ENCODE measurements at places on chromosomes 3 and 15.

GRCh38 chr3:182914341-182914740 is 66.0 kb downstream of the DCUN1D1 start:
- DNase-seq, result no peak

DNA sequence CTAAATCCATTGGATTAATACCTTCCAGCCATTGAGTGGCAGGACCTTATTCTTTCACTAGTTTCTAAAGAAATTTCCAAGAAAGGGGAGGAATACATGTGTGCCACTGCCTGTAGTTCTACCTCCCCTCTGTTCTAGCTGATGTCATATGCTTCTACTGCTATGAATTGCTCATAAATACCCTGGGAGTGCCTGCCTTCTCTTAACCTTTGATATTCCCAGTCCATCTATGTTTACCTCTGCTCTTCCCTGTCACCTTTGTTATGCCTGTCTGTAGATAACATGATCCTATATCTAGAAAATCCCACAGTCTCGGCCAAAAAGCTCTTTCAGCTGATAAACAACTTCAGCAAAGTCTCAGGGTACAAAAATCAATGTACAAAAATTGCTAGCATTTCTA is 486.9 kb upstream of the ARRDC4 start:
- no peak for DNase-seq

GRCh38 chr3:12965999-12966846 is 107.0 kb downstream of the IQSEC1 start:
- DNase-seq, result no peak

DNA sequence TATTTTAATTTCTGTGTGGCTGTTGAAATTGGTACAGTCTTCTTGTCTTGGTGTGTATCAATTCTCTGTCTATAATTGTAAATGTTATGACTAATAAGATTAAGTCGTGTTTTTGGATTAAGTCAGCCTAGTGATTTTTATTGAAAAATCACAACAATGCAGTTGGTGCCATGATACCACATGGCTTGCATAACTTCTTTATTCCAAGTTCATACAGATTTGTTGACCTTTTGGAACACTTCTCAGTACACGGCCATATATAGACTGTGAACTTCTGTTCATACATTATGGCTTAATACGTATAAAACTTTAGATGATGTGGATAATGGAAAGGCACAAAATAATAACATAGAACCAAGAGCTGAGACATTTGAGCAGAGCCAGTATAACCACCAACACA is 121.2 kb upstream of the NAALADL2 start:
- no peak for DNase-seq

GRCh38 chr15:42131826-42132806 is 24.3 kb downstream of the PLA2G4F start:
- no peak for DNase-seq

- DNase-seq, result no peak
Measured at GRCh38 chr3:84275532-84275931, 683.3 kb upstream of the CADM2 start.

DNA sequence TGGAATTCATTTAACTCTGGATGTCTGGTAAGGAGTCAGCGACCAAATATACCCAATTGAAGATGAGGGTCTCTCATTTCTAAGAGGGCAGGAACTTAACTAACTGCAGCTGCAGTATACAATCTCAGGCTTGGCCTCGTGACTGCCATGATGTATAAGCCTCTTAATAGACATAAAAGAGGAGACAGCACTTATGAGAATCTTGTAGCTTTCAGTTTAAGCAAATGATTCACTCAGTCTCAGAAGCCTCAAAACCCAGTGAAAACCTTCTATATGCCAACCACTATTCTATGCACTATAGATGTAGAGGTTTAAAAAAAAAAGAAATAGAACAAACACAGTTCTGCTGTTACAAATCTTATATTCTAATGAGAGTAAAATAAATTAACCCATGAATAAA is 513.9 kb downstream of the TBL1XR1 start:
- no peak for DNase-seq

- no peak for DNase-seq
Measured at GRCh38 chr3:32437896-32438295, 46.2 kb downstream of the CMTM7 start.

GRCh38 chr3:123246866-123247265 is 45.1 kb downstream of the SEC22A start:
- DNase-seq, result no peak

- DNase-seq, result no peak
Measured at GRCh38 chr3:196975349-196975748, 6.7 kb upstream of the PIGZ start.

- no peak for DNase-seq
Measured at GRCh38 chr3:197508051-197508451, 47.7 kb downstream of the BDH1 start.

GRCh38 chr3:23550402-23550801 is 255.4 kb upstream of the UBE2E1 start:
- no peak for DNase-seq

- DNase-seq, result peak; percentile 56
Measured at GRCh38 chr15:85407421-85408269, 27.2 kb downstream of the AKAP13 start.

GRCh38 chr15:57640930-57641682 is 49.4 kb downstream of the MYZAP start:
- DNase-seq, result no peak

- DNase-seq, result peak; percentile 45
Measured at GRCh38 chr15:23565395-23566070, at the start of gene MKRN3. TSS of gene MKRN3 (plus strand) at chr15:23565674. CDS start at chr15:23565783, 109 bp downstream.

GRCh38 chr3:121883507-121883906 is 10.7 kb upstream of the SLC15A2 start:
- DNase-seq, result no peak

GRCh38 chr3:71710906-71711494 is 14.2 kb downstream of the EIF4E3 start:
- DNase-seq, result no peak

- no peak for DNase-seq
Measured at GRCh38 chr15:41564286-41564959, 5.4 kb downstream of the TYRO3 start.

GRCh38 chr3:33360136-33360825 is 79.9 kb downstream of the UBP1 start:
- DNase-seq, result no peak

DNA sequence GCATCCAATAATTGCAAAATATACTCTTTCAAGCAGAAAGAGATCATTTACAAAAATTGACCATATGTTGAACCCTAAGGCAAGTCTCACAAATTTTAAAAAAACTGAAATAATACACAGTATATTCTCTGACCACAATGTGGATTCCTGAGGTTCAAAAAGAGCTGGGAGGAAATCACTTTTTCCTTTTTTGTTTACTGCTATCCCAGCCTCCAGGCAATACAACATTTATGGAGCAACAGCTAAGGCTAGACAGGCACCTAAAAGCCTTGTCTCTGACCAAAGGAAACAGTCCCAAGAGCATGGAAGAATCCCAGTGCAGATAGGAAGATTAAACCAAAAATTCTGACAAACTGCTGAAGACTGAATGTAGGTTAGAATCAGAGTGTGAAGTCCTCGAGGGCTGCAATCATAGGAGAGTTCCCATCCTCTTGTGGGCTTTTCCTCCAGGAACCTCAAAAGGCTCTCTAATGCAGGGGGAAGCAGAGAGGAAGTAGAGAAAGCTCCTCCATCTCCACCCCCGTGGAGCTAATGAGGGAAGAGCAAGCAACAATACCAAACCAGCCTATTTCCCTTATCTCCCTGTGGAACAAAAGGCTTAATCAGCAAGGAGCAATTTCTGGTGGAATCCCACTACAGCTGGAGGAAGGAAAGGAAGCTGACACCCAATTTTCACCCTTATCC is 57.0 kb downstream of the TMCC1 start:
- no peak for DNase-seq

DNA sequence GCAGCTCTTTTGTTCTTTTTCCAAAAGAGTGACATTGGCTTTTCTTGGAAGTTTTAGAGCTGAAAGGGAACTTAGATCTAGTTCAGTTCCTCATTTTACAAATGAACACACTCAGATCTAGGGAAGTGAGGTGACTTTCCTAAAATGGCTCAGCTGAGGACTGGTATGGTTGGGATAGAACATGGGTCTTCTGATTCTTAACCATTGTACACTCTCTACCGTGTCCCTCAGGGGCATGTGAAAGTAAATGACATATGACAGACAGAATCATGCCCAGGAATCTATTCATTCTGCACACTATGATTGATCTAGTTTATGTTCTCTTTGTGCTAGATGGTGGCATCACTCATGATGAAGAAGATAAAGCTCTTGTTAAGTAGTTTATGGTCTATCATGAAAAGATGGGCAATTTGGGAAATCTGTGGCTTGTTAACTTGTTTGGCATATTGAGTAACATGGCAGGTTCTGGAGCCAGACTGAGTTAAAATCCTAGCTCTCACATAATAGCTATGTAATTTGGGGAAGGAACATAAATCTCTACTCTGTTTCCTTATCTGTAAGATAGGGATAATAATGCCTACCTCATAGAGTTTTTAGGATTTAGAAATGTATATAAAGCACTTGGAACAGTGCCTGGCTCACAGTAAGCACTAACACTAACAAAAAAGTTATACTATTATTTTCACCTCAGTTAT is 30.9 kb downstream of the UBE2E1 start:
- no peak for DNase-seq

DNA sequence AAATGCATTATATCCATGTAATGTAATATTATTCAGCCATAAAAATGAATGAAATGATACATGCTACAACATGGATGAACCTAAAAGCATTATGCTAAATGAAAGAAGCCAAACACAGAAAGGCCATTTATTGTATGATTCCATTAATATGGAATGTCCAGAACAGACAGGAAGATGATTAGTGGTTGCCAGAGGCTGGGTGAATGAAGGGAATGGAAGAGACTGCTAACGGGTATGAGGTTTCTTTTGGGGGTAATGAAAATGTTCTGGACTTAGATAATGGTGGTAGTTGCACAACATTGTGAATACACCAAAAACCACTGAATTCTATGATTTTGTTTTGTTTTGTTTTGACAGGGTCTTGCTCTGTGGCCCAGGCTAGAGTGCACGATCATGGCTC is 61.6 kb upstream of the MAP4 start:
- no peak for DNase-seq

DNA sequence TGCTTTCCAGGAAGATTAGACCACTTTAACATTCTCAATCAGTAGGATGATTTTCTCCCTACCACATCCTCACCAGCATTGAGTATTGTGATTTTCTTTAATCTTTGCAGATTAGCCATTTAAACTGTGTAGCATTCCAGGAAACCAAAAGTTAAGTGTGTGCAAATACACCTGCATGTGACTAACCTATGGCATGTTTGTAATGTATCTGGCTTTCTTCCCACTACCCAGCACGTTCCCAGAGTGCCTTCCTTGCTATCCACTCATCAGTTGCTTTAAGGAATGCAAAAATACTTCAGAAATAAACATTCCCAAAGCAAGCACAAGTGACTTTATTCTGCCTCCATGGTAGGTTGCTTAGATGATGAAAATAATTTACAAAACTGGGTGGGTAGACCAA is 74.2 kb downstream of the ATG7 start:
- DNase-seq, result no peak

GRCh38 chr3:196499061-196499460 is 4.5 kb downstream of the RNF168 start:
- no peak for DNase-seq

DNA sequence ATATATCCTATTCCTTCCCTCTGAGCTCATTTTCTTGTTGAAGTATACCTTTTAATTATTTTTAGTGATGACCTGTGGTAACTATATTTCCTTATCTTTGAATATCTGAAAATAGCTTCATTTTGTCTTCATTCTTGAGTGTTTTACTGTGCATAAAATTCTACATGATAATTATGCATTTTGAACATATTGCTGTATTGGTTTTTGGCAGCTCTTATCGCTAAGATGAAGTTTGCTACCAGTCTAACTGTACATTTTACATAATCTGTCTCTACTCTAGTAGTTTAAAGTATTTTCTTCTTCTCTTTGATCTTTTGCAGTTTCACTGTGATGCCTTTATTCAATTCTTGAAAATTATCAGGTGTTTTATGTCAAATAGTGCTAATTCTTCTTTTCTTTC is 189.5 kb downstream of the ISL2 start:
- no peak for DNase-seq

GRCh38 chr3:40572588-40572987 is 47.8 kb downstream of the ZNF621 start:
- DNase-seq, result no peak

GRCh38 chr3:50275996-50276761 is 2.7 kb upstream of the LSMEM2 start:
- DNase-seq, result no peak

GRCh38 chr3:30596152-30596551 is 10.2 kb upstream of the TGFBR2 start:
- no peak for DNase-seq

DNA sequence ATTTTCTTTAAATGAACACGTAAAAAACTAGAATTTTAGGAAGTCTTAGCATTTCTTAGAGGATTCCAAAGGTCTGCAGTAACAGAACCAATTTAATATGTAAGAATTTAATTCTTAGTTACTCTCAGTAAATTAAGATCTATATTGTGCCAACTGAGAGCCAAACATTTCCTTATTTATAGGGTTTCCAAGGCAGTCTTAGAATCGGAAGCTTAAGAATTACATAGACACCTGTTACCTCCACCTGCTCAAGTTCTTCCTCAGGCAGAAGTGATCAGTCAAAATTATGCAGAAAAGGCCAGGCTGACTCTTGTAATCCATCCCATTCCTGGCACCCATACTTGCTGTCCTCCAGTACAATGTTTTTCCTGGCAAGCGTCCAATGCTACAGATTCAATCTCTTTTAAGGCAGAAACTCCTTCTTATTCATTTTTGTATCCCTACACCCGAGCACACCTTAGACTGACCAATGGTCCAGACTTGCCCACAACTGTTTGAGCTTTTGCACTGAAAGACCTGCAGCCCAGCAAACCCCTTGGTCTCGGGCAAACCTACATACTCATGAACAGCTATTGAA is 64.3 kb downstream of the NCEH1 start:
- DNase-seq, result no peak

GRCh38 chr15:85485956-85486567 is 105.7 kb downstream of the AKAP13 start:
- peak; percentile 86 for DNase-seq

- DNase-seq, result no peak
Measured at GRCh38 chr15:92571824-92572223, 83.8 kb downstream of the FAM174B start.

GRCh38 chr3:56133423-56133822 is 334.8 kb downstream of the ERC2 start:
- no peak for DNase-seq

GRCh38 chr15:95944193-95944592 is 386.3 kb upstream of the NR2F2 start:
- no peak for DNase-seq

- DNase-seq, result no peak
Measured at GRCh38 chr15:72511536-72511935, 37.4 kb downstream of the ARIH1 start.

All from CD4-positive, alpha-beta T cell (primary cell).